Left colon (tissue), 2 donors: ENCODE measurements at places on chromosomes 5 and 9. TPM values are rescaled to one million over a fixed set of nuclear protein-coding genes. Genes with fewer than 3 reads are reported as not detected.

GRCh38 chr5:138640646-138641254 is 65.5 kb upstream of the HSPA9 start:
- DNase-seq = no peak

DNA sequence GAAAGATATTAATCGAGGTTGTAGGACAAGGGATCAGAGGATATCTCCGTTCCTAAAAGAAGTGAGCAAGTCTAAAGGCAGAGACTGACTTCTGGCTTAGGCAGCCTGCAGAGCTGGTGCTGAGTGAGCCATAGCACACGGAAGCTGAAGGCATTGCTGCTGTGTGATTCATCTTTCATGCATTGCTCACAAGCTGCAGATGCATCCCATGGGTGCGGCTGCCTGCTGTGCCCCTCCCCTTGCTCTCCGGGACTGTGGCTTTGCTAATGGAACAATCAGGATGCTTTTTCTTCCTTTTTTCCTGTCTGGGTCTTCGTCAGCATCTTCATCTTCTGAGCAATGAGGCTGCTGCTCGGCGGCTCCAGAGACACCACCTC is 341.4 kb downstream of the DIRAS2 start:
- DNase-seq = peak; percentile 33

- no peak for DNase-seq
Measured at GRCh38 chr5:98175474-98175873, 598.0 kb upstream of the RGMB start.

- no peak for DNase-seq
Measured at GRCh38 chr9:71766663-71767062, 1.6 kb downstream of the CEMIP2 start.

GRCh38 chr5:88244686-88245085 is 24.0 kb downstream of the TMEM161B start:
- DNase-seq = no peak

- no peak for DNase-seq
Measured at GRCh38 chr5:93789173-93790067, 48.0 kb upstream of the POU5F2 start.

GRCh38 chr5:170273968-170274710 is 23.4 kb downstream of the LCP2 start:
- DNase-seq = no peak

DNA sequence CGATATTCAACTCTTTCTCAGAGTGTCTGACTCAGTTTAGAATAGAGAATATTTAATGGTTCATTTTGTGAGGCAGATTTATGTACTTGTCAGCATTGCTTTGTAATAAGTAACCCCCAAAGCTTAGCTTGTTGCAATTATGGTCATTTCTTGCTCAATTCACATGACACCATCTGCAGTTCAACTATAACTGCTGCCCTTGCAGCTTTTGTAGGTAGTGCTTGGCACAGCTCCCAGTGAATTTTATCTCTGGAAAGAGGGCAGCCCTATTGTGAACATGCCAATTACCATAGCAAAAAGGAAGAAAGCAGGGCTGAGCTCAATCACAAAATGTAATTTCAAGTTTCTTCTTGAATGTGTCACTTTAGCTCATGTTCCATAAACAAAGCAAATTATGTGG is 1587.7 kb upstream of the ACO1 start:
- DNase-seq = no peak

The LVRN gene
- total RNA-seq = 0.52 TPM

The MRNIP gene
- total RNA-seq = 16.6 TPM

The TMEM215 gene
- total RNA-seq = 0.06 TPM
